ENCODE measurements at places on chromosomes 11 and 22.

DNA sequence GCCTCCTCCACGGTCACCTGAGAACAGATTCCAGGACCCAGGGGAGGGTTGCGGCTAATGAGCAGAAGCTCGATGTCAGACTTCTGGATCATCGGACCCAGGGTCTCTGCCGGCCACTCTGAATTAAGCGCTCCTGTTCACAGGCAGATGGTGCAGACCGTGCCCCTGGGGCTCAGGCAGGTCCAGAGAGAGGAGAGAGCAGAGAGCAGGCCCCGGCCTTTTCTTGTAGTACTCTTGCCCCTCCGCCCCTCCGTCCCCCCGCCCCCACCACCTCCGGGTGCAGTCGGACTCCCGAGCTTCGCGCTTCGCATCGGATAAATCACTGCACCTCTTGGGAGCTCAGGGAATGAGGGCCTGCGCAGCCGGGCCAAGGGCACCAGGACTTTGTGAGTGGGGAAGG, 50.3 kb downstream of the RPS6KA4 start:
- no peak for DNase-seq

DNA sequence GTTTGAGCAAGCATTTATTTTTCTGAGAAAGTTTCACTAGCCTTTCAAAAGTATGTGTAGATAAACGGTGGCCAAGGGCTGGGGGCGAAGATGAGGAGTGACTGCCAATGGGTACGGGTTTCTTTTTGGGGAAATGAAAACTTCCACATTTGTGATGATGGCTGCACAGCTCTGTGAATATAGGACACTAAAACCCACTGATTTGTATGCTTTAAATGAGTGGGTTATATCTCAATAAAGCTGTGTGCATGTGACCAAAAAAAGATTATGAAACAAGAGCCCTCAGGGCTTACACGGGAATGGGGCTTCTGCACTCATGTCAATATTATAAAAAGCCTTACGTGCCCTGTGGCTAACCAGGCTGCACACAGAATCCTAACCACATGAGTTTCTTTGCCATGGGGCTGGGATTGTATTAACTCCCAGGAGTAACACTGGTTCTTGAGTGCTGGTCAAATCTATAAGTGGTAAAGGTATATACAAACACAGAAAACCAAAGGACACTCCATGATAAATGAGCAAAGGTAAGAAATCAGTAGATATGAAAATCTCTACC, 31.3 kb downstream of the ABCC8 start:
- no peak for DNase-seq

DNA sequence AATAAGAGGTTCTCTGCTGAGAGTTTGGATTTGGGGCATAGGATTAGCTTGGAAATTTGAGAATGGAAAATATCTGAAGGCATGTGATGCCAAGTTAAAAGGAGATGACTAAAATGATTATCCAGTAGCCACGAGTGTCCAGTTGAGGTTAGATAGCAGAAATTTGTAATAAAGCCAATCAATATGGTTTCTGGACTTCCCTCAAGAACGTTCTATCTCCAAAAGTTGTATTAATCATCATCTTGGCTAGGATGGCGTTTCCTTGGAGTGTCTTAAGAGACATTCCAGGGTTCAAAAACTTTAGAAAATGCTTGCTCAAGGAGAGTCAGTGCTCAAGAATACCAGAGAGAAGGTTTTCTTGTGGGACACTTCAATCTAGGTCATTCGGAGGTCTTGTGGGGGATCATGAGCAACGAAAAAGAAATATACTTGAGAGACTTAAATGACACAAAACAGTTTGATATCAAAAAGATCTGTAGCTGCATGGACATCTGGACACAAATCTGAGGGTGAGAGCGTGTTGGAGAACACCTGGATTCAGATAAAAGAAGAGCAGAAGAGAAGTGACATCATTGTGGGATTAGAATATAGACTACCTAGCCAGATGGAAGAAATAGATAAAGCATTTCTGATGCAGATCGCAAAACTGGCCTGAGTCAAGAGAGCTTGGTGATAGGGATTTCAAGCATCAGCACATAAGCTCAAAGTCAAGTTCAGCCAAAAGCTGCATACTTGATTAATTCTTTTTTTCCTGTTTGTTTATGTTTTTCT, 97.7 kb downstream of the ARFGAP2 start:
- DNase-seq: no peak

GRCh38 chr11:35235936-35236666, 97.1 kb downstream of the CD44 start:
- DNase-seq: no peak

DNA sequence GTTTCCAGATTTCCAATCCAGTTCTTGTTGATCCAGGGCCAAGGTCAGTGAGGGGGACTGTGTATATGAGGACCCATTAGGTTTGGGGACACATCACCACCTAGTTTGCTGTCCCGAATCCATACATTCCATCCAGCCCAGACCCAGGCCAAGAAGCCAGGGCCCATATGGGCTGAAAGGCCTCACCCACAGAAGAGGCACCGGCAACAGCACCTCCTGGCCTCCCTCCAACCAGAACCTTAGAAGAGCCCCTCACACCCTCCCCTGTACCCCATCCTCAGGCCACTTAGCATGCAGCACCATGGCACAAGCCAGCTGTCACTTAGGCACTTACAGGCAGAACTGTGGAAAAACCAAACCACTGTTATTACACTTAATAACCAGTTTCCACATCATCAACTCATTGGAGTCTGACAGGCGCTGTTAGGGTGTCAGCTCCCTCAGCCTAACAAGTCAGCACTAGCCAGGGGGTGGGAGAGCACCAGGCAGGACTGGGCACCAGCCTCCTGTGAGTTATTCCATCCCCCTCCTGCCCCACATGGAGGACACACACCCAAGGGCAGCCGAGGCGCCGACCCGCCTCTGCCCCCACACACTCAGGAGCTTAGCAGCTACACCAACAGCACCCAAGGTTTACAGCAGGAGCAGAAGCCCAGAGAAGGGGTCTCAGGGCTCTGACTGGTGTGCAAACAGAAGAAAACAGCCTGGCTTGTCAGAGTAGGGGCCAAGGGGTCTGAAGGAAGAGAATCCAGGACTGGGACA, 132.0 kb downstream of the BUD13 start:
- no peak for DNase-seq

- DNase-seq: no peak
These were observed 580 bp downstream of the DTX4 start for GRCh38 chr11:59172345-59173079.

DNA sequence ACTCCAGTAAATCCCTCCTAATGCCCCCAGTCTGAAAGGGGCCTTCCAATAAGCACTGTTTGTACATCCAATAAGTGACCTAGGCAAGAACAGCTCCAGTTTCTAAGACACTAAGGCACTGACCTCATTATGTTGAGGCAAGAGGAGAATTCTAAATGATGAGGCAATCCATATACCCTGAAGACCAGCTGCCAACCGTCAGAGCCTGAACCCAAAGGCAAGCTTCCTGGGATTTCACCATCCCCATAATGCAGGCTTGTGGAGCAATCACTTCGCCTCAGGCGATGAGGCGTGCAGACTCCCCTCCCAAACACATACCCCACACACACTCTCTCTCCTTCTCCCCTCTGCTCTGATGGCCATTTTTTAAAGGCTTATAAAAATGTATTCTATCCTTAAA, 49.5 kb downstream of the LGR4 start:
- no peak for DNase-seq

DNA sequence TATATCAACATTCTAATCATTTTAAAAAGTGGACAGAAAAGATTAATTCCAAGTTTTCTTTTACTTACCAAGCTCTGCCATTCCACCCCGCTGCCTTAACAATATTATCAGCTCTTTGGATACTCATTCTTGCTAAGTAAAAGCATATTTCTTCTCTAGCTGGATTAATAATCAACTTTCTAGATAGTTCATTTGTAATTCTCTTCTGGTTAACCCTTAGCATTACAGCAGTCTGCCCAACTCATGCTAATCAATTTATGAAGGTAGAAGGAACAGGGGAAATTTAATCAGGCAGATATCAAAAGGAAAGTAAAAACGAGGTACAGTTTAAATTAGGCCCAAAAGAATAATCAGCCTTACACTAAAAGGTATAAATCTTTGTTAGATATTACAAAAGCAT, 41.0 kb upstream of the SOX6 start:
- no peak for DNase-seq

- DNase-seq: no peak
These were observed 13.1 kb upstream of the RPS19BP1 start for GRCh38 chr22:39545386-39546365.

GRCh38 chr11:1755692-1756561, 5.5 kb upstream of the IFITM10 start:
- DNase-seq: no peak

GRCh38 chr11:26896719-26897118, 97.2 kb upstream of the FIBIN start:
- DNase-seq: no peak

GRCh38 chr11:19259487-19260345, 19.0 kb upstream of the E2F8 start:
- DNase-seq: peak; percentile 19

All from amniotic stem cell (primary cell).